SHP77 treated with DMSO at 0.1 percent for 48 hours (cell line): ENCODE measurements at places on chromosomes 12 and 14.

- no peak for DNase-seq
Measured at GRCh38 chr14:72850360-72850759, 43.5 kb downstream of the DPF3 start.

- DNase-seq: no peak
Measured at GRCh38 chr12:5985471-5985870, 40.4 kb upstream of the ANO2 start.

- no peak for DNase-seq
Measured at GRCh38 chr14:92760524-92760805, 12.0 kb upstream of the LGMN start.

DNA sequence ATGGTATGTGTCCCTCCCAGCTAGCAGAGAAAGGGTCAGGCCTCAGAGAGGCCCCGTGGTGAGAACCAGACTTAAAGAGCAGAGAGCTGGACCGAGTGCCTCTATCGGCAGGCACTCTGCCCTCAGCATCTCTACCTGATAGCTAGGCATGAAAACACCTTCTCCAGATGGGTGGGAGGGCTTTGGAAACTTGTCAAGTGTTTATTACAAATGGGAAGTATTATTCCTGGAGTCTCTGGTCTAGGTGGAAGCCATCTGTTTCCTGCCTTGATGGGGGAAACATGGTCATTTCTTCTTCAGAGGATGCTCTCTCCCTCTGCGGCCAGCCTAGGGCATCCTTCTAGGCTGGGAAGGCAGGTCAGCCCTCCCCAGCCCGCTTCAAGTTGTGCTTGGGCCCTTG lies 2.3 kb downstream of the TMEM63C start:
- DNase-seq: no peak

- no peak for DNase-seq
Measured at GRCh38 chr12:108468196-108468968, 46.7 kb upstream of the FICD start.

- DNase-seq: no peak
Measured at GRCh38 chr14:92955381-92955780, 32.4 kb downstream of the CHGA start.

DNA sequence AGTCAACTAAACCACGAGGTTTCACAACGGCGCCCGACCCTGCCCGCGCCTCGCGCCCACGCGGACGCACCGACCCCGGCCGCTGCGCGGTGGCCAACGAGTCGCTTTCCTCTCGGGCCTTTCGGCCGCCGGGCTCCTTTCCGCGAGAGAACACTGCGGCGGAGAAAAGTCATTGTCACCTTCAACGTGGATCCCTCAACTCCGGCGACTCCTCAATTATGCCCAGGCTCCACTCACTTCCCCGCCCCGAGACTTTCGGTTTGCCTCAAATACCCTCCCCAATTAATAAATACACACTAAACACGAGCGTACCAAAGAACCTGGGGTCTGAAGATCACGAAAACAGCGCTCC lies 450 bp downstream of the SINHCAF start:
- no peak for DNase-seq

DNA sequence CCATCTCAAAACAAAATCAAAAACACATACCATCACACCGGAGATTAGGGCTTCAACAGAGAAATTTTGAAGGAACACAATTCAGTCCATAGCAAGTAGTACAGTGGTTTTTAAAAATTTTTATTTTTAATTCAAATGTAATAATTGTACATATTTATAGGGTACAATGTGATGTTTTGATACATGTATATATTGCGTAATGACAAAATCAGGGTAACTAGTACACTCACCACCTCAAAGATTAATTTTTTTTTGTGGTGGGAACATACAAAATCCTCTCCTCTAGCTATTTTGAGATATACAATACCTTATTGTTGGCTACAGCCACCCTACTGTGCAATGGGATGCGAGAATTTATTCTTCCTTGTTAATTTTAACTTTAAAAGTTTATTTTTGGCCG lies 26.0 kb upstream of the ETFBKMT start:
- DNase-seq: no peak

GRCh38 chr12:112844814-112845565 lies 53.4 kb downstream of the RPH3A start:
- DNase-seq: no peak

- DNase-seq: no peak
Measured at GRCh38 chr12:55713721-55714120, 2.1 kb upstream of the BLOC1S1 start.

- DNase-seq: no peak
Measured at GRCh38 chr12:116136340-116136739, 141.2 kb downstream of the MED13L start.

DNA sequence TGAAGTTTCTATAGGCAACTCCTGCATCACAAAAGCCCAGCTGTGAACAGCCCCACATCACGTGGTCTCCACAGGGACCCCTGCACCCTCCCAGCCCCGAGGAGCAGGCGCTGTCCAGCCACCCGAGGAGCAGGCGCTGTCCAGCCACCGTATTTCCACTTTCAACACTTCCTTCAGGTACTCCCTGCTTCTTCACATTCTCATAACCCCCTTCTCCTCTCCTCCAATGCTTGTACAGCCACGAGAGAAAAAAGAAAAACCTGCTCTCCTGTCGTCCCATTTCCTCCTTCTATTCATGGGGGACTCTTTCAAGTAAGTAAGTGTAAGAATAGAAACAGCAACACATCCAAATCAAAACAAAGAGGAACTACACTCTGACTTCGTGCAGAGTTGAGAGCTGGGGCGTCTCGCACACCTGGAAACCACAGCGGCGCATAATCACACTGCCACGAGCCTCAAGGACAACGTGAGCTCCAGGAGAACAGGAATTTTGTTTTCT lies 11.9 kb downstream of the CDC42BPB start:
- DNase-seq: no peak

DNA sequence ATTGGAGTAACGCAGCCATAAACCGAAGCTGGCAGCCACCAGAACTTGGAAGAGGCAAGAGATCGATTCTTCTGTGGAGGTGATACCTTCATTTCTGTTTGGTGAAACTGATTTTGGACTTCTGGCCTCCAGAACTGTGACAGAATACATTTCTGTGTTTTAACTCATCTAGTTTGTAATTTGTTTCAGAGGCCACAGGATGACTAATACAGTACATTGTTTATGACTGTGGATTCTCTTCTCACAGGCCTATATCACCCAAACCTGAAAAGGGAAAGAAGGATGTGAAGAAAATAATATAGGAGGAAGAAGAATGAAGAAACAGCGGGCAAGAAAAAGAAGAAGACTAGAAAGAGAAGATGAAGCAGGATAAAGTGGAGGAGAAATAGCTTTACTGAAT lies 263.8 kb upstream of the DIO2 start:
- DNase-seq: no peak

- DNase-seq: no peak
Measured at GRCh38 chr14:98138666-98139065, 1133.3 kb downstream of the BCL11B start.

- no peak for DNase-seq
Measured at GRCh38 chr14:33670235-33670634, 280.6 kb downstream of the EGLN3 start.

GRCh38 chr14:48690349-48690748 lies 895.8 kb downstream of the RPS29 start:
- no peak for DNase-seq

DNA sequence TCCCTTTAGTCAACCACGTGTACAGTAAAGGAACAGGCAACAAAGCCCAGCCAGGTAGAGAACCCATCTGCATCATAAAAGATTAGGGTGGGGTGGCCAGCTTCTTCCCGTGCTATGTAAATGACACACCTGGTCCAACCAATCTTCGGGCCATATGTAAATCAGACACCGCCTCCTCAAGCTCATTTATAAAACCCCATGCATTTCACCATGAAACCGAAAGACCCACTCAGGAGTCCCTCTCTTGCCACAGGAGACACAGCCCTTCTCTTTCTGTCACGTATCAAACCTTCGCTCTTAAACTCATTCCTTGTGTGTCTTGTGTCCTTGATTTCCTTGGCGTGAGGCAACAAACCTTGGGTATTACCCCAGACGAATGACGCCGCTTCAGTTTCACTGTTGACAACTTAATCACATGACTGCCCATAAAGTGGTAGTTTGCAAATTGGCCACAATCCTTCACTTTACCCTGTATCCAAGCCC lies 59.8 kb upstream of the TBPL2 start:
- no peak for DNase-seq

DNA sequence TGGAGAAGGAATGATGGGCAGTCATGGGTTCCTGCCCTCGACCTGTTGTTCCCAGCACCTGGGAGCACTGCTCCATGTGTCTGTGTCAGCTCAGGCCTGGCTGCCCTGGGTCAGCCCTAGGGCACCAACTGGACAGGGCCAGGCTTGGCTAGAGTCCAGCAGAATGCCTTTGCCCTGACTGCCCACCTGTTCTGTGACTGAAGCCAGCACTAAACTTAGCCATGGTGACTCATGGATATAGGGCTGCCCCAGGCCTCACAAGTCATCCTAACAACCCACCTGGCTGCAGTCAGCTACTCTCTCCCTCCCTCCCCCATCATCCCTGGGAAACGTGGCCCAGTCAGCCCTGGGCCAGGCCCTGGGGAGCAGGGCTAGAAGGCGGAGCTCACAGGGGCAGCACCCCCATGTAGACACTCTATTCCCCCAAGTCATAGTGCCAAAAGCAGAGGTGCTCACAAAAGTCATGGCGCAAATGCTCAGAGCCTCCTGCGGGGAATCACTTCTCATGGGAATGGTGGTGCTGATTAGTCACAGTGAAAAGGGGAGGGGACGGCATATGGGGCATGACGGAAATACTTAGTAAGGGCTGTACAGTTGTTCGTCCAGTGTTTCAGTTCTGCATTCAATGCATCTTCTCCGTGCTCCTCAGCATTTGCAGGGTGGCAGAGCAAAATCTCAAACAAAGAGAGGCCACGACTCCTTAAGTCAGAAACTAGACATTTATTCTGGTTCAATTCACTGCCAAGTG lies 52.0 kb upstream of the NTF3 start:
- DNase-seq: peak; percentile 4

- no peak for DNase-seq
Measured at GRCh38 chr12:7695566-7696197, at the start of gene GDF3. Gene GDF3, minus strand, starts transcription at chr12:7695775. Its CDS starts 47 bp downstream, at chr12:7695728.

DNA sequence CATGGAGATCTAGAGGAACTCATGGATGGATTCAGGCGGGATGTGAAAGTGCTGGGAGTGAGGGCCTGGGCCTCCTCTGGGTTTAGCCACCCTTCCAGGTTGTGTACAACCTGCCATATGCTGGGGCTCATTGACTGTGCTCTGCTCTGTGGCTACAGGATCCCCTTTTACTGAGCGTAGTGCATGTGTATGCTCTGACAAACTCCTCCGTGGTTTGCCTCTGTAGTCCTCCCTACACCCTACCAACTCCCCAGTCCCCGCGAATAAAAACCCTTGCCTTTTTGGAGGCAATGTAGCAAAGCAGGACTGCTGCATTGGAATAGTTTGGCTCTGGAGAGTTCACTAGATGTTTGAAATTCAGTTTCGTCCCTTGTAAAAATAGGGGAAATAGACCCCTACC lies 17.4 kb downstream of the JDP2 start:
- no peak for DNase-seq

DNA sequence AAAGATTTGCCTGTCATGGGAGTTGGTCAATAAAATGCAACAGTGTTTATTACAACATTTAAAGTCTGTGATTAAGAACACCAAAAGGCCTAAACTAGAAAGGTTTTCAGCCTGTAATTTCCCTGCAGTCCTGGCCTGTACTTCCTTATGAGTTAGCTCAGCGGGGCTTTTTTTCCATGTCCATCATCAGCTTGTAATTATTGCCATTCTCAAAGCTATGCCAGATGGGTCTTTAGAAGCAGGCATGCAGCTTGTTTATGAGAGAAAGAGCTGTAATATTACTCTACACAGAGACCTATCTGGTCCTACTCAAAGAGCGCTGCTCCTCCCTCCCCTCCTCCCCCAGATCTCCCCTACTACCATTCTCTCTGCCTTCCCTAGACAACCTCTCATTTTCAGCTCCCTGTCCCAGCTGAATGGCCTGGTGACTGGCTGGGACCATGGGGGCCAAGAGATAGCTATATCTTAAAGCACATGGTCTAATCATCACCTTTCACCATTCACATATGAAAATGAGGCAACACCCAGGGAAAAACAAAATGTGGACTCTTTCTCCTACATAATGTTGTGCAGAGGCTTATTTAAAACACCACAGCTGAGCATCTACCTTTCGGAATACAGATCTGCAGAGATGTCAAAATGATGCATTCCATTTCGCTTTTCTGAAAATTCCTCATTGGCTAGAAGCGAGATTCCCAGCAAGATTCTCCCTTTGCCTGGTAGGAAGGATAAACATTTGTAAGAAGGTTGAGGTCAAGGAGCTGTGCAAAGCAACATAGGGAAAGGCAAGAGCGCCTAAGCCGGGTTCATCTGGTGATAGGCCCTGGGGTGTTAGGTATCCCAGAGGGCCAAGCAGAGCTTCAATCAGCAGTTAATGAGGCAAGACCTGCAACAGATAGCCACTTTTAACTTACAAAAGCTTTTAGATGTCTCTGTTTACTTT lies 209.7 kb upstream of the CDKN3 start:
- no peak for DNase-seq

GRCh38 chr12:103908877-103909276 lies 21.3 kb upstream of the HSP90B1 start:
- no peak for DNase-seq

DNA sequence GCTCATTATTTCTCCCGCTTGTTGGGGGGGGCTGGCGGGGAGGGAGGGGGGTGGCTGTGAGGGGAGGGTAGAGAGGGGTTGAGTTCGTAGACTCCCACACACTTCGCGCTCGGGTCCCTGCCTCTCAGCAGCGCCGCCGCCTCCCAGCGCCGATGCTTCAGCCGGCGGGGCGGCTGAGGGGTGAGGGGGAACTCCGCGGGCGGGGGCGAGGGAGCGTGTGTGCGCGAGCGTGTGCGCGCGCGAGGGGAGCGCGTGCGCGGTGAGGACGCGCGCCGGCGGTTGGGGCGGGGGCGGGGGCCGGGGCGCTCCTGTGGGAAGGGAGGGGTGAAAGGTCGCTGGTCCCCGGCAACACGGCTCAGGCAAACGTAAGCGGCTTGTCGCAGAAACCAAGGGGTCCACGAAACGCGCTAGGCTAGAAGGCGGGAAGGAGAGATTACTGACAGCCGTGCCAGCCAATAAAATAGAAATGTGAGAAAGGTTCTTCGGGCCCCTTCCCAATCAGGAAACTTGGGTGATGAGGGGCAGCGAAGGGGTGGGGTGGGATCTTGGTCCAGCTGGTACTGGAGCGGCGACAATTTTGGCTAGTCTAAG lies 343 bp upstream of the NOVA1 start:
- peak; percentile 98 for DNase-seq

GRCh38 chr12:94615260-94616181 lies 34.8 kb downstream of the TMCC3 start:
- DNase-seq: no peak

DNA sequence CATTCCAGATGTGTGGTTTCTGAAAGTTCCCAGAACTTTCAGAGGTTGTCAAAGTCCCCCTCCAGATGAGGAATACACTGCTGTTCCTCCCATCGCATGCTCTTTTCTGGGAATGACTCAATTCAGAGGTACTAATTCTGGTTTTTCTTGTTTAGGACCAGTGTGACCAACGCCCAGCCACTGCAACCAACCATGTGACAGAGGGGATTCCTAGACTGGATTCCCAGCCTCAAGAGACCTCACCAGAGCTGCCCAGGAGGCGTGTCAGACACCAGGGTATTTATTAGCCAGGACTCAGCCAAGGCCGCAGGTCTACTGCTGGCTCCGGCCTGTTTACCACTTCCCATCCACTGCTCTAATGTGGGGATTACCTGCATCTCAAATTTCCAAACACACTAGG lies 24.2 kb downstream of the TRAFD1 start:
- DNase-seq: no peak

GRCh38 chr14:37279818-37280217 lies 82.1 kb downstream of the MIPOL1 start:
- no peak for DNase-seq
